ENCODE measurements at places on chromosomes 6 and 20. TPM values are rescaled to one million over a fixed set of nuclear protein-coding genes. Genes with fewer than 3 reads are reported as not detected.

- DNase-seq, result no peak
These were observed 189.2 kb upstream of the FERMT1 start for GRCh38 chr20:6311841-6312655.

CRISP3 gene
- not detected for total RNA-seq

DNA sequence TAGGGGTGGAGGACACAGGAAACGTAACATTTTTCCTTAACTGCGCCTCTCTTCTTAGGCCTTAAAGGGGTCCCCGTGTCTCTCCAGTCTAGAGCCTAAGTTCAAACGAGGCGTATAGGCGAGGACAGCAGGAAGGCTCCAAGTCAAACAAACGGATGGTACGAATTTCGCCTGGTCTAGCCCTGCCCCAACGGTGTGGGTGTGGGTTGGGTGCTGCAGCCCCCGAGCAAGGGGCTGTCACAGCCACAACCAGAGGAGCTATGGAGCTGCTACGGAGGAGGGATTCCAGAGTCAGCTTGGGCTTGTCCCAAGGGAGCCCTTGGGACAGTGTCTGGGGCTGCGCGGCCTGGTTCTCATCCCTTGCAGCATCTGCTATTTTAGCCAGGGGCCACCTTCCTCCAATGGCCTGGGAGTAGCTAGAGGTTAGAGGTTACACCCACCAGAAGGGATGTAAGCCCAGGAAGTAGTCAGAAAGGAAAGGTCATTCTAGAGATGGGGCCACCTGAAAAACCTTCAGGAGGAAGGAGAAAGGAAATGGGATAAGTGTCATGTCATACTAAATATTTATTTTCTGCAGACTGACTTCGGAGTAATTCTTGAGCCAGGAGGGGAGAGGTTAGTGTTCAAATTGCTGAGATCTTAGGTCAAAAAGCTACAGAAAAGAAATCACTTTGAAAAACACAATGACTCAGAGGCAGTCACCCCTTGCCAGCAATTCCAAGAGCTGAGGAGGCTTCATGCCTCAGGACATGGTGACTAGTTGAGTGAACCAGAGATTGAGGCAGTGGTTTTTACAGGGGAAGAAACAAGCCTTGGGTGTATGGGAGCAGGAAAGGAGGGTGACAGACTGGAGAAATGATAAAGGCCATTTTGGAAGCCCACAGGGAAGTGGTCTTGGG, 21.7 kb downstream of the VPS52 start:
- DNase-seq, result peak; percentile 50

GRCh38 chr6:105468850-105469249, 66.0 kb upstream of the PREP start:
- no peak for DNase-seq

DNA sequence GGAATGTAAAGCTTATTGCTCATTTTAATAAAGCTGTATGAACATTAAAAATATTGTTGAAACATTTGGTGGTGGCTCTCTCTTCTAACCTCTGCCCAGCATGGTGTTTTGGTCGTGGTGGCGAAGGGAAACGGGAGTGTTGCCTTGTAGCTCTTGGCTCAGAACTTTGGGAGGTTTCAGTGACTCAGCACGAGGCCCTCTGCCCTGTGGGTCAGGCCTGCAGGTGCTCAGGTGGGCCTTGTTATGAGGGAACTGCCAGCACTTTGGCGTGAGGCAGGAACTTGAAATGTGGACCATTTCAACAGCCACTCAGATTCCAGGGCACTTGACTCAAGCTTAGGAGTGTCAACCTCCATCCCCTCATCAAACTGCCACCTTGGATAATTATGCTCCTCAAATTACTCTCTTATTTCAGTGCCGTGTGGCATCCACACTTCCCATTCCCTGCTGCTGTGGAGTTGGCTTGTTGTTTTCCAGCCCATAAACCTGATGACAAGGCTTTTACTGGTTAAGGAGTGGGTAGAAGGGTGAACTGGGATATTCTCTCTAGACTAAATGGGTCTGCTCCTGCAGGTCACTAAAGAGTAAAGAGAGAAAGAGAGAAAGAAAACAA, 36.3 kb downstream of the PRDM1 start:
- DNase-seq, result no peak

GRCh38 chr20:44388466-44389023, 33.0 kb downstream of the HNF4A start:
- peak; percentile 75 for DNase-seq

DNA sequence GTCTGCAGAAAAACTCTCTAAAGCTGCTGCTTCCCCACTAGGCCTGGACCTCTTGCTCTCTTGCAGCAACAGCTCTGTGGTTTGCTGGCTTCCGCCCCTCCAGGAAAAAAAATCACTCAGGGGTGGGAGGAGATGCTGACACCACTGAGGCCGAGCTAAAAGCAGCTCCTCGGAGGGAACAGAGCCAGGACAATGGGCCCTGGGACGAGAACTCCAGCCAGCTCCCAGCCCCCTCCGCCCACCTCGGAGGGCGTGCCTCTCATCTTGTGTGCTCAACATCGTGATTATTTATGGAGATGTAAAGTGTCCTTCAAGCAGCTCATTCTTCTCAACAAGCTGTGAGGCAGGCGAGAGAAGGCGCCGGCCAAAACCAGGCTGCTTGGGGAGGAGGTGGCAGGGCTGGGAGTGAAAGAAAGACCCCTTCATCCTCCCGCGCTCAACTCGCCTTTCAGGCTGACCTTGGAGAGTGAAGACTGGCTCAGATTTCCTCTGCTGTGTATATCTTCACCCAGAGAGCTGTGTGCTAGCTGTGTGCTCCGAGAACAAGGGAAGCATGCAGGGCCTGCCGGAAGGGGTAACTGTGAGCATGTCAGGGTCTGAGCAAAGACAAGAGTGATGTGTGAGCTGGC, 53.5 kb upstream of the LRFN2 start:
- DNase-seq, result no peak

FOXA2 gene
- total RNA-seq, result not detected

HLA-A gene
- total RNA-seq, result 927 TPM

FERMT1 gene
- 0.28 TPM for total RNA-seq

RRAGD gene
- 0.51 TPM for total RNA-seq

BCAS1 gene
- total RNA-seq, result not detected

ETV7 gene
- 0.09 TPM for total RNA-seq

GNRH2 gene
- total RNA-seq, result not detected

FAXC gene
- 0.34 TPM for total RNA-seq

ENPP1 gene
- total RNA-seq, result 0.98 TPM

GRCh38 chr6:110356778-110357177, 1.4 kb downstream of the METTL24 start:
- no peak for DNase-seq

DNA sequence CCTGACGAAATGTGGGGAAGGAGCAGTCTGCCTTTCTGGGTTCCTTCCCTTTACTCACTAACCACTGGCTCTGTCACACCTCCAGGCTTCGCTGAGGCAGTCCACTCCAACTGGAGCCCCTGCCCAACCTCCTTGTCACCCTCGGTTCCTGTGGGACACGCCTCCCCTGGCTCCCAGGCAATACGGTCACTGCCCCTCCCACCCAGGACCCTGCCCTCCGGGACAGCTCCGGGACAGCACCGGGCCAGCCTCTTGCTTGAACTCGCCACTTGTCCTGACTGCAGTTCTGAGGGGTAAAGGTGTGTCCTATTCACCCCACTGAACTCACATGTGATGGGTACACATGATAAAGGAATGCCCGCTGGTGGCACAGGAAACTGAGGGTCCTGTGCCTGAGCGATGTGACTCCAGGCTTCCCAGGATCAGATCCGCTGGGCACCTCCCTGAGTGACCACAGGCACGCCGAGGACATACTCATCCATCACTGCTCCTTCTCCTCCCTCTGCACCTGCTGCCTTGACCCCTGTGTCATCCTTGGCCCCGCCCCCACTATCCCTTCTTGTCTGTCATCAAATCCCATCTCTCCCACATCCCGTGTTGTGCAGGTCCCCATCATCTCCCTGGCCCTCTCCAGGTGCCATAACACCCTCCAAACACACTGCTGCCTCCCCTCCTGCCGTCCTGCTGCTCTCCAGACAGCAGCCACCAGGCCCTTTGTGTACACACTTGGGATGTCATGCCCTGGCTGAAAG, 7.9 kb downstream of the SDCBP2 start:
- no peak for DNase-seq

ZSCAN16 gene
- total RNA-seq, result 13.5 TPM

DNA sequence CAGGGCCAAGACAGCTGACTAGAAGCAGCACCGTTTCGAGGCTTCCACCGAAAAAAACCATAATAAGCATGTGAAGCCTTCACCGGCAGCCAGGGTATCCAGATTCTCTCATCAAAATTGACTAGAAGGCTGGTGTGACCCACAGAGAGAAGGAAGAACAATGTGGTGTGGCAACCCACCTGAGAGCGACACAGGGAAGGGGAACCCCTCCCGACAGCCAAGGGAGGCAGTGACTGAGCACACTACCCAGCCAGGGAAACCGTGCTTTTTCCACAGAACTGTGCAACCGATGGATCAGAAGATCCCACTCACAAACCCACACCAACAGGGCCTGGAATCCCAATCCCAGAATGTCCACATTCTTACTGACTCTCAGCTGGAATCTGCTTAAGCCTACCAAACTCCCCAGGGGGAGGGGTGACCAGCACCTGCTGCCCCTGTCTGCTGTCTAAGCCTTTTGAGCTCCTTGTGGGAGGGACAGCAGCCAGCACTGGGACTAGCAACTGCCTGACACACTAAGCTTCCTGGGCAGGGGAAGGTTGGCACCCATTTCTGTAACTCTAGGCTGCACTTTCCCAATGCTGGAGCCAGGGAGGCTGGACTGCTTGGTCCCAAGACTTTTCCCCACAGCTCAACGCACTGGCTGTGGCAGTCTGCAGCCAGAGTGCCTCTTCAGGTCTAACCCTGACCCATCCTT, 231.9 kb upstream of the FAM83B start:
- DNase-seq, result no peak

- peak; percentile 92 for DNase-seq
These were observed 435 bp downstream of the DLK2 start for GRCh38 chr6:43454696-43455530.

GRCh38 chr6:107444277-107444676, 15.1 kb downstream of the PDSS2 start:
- DNase-seq, result no peak

DNA sequence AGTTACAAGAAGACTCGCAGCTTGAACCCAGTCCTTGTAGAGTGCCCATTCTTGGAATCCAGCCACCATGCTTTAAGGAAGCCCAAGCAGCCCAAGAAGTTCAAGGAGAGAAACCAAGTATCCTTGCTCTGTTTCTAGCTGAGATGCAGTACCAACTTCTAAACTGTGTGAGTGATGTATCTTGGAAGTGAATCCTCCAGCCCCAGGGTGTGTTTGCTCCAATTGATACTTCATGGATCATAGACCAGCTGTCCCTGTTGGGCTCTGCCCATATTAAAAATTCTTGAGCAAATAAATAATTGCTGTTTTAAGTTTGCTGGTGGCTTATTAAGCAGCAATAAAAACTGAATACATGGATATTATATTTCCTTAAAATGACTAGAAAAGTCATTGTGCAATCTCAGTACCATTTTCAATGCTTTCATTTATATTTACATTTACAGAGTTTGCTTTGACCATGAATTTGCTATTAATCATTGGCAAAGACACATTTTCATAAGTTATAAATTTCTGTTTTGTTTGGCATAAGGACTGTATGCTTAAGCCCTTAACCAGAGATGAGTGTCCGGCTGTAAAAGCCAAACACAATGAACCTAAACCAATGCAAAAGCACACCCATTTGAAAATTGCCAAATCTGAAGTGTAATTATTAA, 9.2 kb downstream of the SPTLC3 start:
- DNase-seq, result no peak

DNA sequence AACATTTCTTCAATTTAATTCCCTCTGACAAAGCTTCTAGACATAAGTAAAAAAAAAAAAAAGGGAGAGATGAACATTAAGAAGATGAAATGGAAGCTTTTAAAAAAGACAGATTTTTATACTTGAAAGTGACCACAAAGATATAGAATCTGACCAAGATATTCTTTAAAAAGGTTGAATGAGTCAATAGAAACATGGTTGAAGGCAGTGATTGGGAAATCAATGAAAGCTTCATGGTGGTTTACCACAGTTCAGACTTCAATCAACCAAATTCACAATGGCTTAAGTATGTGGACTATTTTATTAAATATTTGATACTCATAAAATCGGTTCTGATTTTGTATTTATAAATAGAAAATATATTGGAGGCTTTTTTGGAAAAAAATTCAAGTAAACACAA, 248.4 kb upstream of the HSF2 start:
- DNase-seq, result no peak

EMILIN3 gene
- 0.09 TPM for total RNA-seq

DNA sequence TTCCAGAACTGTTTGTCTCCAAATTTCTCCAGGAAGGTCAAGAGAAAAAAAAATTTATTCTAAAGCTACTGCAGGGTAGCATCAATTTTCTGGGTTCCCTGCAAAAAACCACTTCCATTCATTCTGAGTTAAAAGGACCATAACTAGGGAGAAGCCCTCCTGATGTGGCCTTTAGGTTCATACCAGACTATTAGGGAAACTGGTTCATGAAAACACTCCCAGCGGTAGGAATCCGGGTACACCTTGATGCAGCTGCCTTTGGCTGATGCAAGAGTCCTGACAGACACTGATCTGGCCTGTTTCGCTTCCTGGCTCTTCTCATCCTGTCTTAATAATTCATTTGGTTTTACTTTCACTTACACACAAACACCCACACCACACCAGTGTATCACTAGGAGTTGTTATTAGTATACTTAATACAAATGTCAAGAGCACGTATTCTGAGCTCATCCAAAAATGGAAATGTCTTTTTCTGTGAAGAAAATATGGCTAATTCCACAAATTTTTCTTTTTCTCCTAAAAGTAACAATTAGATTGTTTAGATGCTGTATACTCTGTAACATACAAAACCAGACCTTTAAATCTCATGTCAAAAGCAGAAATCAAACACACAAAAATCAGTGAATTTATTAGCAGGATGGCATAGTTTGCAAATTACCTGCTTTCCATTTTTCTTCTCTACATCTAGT, 38.4 kb upstream of the ARHGAP18 start:
- DNase-seq, result peak; percentile 44

DNA sequence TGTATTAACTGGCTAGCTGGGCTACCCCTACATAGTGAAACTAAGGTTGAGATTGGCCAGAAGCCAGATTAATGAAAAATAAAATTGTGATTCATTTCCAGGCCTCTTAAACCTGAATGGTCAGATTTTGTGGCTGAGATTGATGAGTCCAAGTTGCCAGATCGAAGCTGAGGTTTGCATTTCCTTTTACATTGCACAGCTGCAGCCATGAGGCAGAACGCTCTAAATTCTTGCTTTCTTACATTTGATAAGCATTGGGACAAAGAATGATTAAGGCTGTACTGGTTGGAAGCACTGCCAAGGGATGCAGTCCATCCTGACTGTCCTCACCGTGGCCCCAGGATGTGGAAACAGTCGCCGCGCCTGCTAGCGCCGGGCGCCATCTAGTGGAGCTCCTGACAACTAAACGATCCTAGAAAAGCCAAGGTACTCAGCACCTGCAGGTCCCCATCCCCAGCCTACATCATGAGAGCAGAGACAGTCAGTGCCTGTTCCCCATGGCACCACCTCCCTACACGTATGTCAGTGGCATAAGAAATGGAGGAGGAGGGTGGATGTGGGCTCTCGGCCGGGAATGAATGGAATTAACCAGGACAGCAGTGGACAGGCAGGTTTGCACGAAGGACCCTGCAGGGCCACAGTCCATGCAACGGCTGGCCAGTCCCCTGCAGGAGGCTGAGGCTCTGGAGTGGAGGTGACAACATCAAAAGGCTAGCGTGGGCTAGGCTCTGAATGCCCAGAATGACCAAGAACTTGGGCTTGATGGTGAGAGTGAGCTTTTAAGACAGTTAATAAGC, 19.0 kb downstream of the PXDC1 start:
- peak; percentile 90 for DNase-seq

GRCh38 chr6:149223120-149223903, 94.2 kb upstream of the TAB2 start:
- DNase-seq, result no peak

Measured in dermis blood vessel endothelial cell (primary cell).